SK-MEL-5 (cell line): ENCODE measurements at places on chromosomes 16 and 17.

GRCh38 chr17:75757086-75757681, 7.8 kb downstream of the GALK1 start:
- DNase-seq, result no peak

DNA sequence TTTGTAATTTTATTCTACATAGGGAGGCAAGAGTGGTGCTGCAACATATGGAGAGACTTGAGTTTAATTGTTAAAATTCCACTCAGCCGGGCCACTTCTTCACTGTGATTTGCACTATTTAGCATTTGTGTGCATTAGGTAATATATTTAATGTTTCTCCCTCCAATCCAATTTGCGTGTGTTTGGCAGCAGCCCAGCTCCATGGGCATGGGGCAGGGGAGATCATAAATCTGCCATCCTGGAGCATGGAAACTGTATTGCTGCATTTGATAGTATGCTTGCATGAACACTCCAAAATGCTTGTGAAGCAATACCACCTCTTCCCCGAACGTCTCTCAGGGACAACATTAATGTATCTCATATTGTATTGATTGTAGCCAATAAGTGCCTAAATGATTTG, 339.1 kb upstream of the RBFOX1 start:
- DNase-seq, result no peak

DNA sequence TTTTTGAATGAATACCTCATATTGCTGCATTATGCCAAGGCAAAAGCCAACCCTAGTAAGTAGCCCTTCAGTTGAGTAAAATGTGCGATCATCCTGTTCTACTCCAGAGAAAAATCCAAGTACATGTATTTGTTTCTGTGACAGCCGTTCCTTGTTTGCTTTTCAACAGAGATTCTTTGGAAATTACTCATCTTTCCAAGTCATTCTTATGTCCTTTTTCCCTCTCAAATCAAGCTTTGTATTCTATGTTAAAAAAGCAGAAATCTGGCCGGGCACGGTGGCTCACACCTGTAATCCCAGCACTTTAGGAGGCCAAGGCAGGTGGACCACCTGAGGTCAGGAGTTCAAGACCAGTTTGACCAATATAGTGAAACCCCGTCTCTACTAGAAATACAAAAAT, 112.9 kb upstream of the HAS3 start:
- DNase-seq, result no peak

GRCh38 chr17:76207275-76208059, 32.8 kb downstream of the RNF157 start:
- no peak for DNase-seq
